Activated naive CD4-positive, alpha-beta T cell (primary cell): ENCODE measurements at places on chromosomes 1 and 21.

DNA sequence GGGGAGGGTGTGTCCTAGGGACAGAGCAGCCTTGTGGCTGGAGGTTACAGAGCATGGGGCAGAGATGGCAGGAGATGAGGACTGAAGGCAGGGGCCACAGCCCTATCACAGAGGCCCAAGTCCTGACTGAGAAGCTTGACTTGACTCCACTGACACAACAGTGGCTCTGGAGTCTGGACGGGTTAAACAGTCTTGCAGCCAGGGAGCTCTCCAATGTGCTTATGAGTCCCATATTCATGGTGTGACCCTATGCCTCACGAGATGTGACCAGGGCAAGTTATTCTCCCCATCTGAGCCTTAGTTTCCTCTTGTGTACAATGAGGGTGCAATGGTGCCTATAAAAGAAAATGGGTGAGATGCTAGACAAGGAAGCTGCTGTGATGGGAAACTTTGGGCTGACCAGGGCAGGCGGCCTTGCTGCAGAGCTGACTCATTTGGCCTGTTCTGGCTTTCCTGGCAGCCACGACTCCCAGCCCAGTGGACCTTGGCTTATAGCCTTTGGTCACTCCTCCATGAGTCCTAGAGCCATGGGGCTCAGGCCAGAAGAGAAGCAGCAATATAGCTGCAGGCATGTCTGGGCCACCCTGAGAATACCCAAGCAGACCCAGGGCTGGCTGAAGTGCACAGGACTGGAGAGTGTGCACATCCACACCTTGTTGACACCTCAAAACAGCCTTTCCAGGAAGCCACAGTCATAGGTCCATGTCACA is 2.8 kb upstream of the TTC22 start:
- DNase-seq = no peak

DNA sequence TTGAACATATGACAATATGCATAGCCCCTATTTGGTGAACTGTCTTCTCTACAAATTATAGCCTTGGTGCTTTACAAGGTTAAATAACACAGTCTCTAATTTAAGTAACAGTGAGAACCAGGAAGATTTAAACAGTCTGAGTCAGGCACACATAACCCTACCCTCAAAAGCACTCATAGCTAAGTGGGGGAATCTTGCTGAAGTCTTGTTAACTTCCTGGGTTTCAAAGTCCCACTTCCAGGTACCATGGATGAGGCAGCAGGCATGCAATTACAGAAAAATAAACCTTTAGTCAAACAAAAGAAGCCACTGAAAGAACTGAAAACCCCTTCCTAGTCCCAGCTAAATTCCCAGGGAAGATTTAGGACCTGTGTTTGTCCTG is 147.6 kb downstream of the PBX1 start:
- no peak for DNase-seq

DNA sequence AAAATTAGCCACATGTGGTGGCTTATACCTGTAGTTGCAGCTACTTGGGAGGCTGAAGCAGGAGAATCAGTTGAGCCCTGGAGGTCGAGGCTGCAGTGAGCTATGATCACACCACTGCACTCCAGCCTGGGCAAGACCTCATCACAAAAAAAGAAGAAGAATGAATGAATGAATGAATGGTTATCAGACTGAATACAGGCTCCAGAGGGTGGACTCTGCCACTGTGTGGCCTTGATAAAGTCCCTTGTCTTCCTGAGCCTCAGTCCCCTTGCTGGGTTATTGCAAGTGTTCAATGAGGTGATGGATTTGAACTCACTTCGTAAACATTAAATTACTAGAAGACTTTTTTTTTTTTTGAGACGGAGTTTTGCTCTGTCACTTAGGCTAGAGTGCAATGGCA is 24.7 kb downstream of the SHISAL2A start:
- DNase-seq = no peak

DNA sequence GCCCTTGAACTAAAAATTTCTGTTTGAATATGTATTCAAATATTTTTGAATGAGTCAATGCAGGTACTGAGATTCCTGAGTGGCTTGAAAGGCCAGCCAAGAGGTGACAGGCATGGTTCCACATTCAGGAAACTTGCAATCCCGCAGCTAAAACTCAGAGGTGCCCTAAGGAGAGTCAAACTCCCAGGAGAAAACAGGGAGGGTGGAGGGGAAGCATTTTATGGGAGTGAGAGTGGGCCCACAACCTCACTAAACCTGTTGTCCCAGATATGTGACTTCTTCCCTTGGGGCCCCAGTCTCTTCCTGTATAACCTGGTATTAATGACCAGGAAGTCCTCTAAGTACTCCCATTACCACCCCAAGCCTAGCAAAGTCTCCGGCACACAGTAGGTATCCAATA is 189.6 kb downstream of the PLPP3 start:
- no peak for DNase-seq

- DNase-seq = no peak
These were observed 73.9 kb downstream of the MAST2 start for GRCh38 chr1:45877264-45877663.
